ENCODE measurements at places on chromosomes 5 and 9. TPM values are rescaled to one million over a fixed set of nuclear protein-coding genes. Genes with fewer than 3 reads are reported as not detected.

GRCh38 chr5:128491291-128491690 lies 46.8 kb downstream of the FBN2 start:
- DNase-seq, result no peak
- H3K27ac ChIP-seq, result no peak overlapping the region
- no peaks in the 10 kb centered on the region for H3K27me3 ChIP-seq
- no peak overlapping the region for H3K4me3 ChIP-seq

BTNL3 gene
- not detected for total RNA-seq

MOB3B gene
- 68.2 TPM for total RNA-seq

TAF11L2 gene
- not detected for total RNA-seq

- no peak for DNase-seq
- peak overlapping the region; percentile 12 for H3K27ac ChIP-seq
- H3K36me3 ChIP-seq, result no peaks in the 10 kb centered on the region
- H3K4me3 ChIP-seq, result no peak overlapping the region
These were observed 22.1 kb downstream of the LCP2 start for GRCh38 chr5:170275376-170275994.

DNA sequence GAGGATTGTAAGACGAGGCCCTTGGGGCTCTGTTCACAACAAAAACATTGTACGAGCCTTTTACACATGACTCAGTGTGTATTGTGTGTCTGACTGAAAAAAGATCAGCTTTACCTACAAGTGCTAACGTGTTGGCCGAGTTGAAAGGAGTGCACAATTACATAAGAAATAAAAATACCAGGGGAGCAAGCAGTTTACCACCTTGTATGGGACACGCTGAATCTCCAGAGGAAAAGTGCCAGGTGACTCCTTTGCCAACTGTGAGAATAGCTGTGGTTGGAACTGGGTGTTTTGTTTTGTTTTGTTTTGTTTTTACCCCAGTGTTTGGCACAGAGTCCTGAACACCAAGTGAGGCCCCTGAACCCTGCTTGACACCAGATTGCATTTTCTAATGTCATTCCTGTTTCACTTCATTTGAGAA lies 32.8 kb upstream of the ZSWIM6 start:
- no peaks in the 10 kb centered on the region for H3K36me3 ChIP-seq
- no peak overlapping the region for H3K4me3 ChIP-seq
- peaks cover 4% of the 10 kb centered on the region for H3K4me1 ChIP-seq
- DNase-seq, result no peak
- H3K27ac ChIP-seq, result no peak overlapping the region

DNA sequence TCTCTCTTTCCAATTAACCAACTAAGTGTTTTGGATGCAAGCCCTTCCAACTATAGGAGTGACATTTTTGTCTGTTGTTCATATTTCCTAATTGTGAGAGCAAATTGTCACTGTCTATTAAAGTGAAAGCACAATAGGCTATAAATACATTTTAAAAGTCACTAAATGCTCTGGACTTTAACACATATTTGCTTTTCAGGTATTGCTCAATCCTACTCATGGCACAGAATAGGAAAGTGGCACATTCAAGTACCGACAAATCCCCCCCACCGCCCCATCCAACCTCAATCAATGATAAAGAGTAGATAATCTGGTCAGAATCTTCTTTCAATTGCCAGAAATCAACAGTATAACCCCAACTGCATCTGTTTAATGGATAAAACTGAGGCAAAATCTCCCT lies 419.8 kb downstream of the PLK2 start:
- DNase-seq, result no peak
- H3K27me3 ChIP-seq, result no peaks in the 10 kb centered on the region
- no peak overlapping the region for H3K4me3 ChIP-seq

DNA sequence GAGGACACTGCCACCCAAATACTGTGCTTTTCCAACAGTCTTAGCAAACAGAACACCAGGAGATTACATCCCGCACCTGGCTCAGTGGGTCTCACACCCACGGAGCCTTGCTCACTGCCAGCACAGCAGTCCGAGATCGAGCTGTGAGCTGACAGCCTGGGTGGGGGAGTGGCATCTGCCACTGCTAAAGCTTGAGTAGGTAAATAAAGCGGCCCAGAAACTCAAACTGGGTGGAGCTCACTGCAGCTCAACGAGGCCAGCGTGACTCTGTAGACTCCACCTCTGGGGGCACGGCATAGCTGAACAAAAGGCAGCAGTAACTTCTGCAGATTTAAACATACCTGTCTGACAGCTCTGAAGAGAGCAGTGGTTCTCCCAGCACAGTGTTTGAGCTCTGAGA lies 28.8 kb downstream of the EPB41L4A start:
- no peaks in the 10 kb centered on the region for H3K36me3 ChIP-seq
- H3K4me1 ChIP-seq, result no peaks in the 10 kb centered on the region
- no peaks in the 10 kb centered on the region for H3K27me3 ChIP-seq
- H3K4me3 ChIP-seq, result no peak overlapping the region
- no peak overlapping the region for H3K27ac ChIP-seq

DNA sequence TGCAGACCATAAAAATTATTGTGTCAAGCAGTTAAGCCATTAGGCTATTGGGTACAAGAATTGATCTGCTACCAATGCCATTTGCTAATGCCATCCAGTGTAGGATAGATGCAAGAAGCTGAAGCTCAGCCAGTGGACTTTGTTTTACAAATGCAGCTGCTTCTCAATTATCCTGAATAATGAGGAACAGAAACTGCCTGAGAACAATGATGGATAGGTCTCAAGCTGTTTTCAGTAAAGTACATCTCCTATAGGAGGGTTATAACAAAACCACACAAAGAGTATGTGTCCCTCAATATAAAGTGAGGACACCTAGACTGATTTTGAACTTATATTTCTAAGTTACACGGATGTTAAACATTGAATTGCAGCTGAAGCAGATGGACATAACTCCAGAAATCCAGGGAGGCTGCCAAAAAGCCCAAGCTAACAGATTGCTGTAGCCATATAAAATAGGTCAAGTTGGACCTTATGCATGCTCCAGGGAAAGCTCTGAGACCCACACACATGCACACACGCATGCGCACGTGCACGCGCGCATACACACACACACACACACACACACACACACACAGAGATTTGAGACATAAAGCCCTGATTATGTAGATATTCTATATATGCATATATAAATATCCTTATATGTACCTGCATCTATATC lies 482.7 kb upstream of the CD180 start:
- no peak overlapping the region for H3K27ac ChIP-seq
- no peaks in the 10 kb centered on the region for H3K27me3 ChIP-seq
- no peak for DNase-seq
- H3K4me3 ChIP-seq, result no peak overlapping the region
- H3K4me1 ChIP-seq, result no peaks in the 10 kb centered on the region

DNA sequence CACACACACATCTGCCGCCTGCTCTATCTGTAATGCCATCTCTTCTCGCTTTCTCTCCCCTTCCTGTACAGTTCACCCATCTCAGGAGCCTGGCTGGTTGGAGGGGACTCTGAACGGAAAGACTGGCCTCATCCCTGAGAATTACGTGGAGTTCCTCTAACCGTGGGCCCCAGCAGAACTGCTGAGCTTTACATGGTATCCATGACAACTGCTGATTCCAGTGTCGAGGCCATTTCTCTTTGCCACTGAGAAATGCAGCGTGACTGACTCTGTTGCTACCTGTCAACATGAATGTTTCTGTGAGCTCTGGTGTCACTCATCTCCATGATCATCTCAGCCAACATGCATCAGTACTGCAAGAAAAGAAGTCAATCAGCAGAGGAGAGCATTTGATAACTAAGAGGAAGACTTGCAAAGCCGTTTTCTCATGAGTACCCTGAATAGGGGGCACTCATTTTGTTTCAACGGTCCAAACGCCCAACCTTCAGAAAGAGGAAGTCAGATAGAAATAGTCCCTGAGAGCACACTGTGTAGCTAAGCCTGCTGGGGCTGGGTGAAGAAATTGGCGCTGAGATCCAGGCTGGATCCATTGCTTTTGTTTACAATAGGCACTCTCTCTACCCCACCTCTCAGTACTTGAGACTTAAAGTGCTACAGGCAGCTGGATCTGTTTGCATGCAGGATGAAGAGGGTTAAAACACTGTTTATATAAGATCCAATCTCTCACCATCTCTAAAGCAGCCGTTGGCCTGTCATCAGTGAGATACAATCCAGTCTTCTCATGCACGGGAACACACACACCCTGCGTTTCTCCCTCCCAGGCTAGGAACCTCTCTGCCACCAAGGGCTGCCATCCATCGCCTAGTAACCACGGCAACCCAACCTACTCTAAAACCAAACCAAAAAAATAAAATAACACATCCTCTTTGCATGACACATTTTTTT lies 180.9 kb downstream of the NR3C1 start:
- no peaks in the 10 kb centered on the region for H3K36me3 ChIP-seq
- H3K4me1 ChIP-seq, result no peaks in the 10 kb centered on the region

GRCh38 chr9:96646081-96646991 lies 8.8 kb downstream of the PRXL2C start:
- DNase-seq, result no peak
- H3K36me3 ChIP-seq, result no peaks in the 10 kb centered on the region
- H3K4me3 ChIP-seq, result no peak overlapping the region

- H3K27ac ChIP-seq, result peak overlapping the region; percentile 99
- no peaks in the 10 kb centered on the region for H3K36me3 ChIP-seq
- no peak overlapping the region for H3K4me3 ChIP-seq
- no peaks in the 10 kb centered on the region for H3K27me3 ChIP-seq
- H3K4me1 ChIP-seq, result peaks cover 40% of the 10 kb centered on the region
- DNase-seq, result peak; percentile 35
These were observed 1.6 kb upstream of the MGAT1 start for GRCh38 chr5:180804129-180804618.

PANK3 gene
- 59.1 TPM for total RNA-seq

CA9 gene
- 2.2 TPM for total RNA-seq

TMOD1 gene
- 75.7 TPM for total RNA-seq

MYOZ3 gene
- 1.2 TPM for total RNA-seq

DNA sequence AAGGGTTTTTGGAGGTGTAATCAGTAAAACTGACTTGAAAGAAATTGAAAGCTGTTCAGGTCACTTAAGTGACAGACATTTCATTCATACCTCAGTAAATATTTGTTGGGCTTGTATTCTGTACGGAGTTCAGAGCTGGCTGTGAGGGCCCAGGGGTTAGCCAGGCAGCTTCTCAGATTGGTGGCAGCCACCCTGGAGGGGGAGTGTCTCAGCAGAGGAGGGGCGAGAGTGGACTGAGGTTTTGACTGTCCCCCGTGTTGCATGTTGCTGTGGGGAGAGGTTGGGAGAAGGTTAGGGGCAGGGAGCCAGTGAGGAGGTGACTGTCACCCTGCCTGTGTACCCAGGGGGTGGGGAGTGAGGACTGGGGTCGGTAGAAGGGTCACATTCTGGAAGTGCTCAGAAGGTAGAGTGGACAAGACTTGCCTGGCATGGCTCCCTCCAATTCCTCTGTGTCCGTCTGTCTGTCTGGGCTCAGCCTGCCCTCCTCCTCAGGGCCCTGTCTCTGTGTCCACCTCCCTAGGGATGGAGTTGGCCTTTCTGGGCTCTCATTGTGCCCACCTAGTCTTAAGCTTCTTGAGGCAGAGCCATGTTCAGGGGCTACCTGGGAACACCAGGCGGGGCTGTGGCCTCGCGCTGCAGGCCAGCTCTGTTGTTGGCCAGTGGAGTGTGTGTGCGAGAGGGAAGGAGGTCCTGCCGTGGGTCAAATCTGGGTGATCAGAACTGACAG lies 4.4 kb downstream of the PHF2 start:
- H3K27me3 ChIP-seq, result no peaks in the 10 kb centered on the region
- no peak overlapping the region for H3K4me3 ChIP-seq
- no peak overlapping the region for H3K27ac ChIP-seq
- H3K36me3 ChIP-seq, result no peaks in the 10 kb centered on the region

DNA sequence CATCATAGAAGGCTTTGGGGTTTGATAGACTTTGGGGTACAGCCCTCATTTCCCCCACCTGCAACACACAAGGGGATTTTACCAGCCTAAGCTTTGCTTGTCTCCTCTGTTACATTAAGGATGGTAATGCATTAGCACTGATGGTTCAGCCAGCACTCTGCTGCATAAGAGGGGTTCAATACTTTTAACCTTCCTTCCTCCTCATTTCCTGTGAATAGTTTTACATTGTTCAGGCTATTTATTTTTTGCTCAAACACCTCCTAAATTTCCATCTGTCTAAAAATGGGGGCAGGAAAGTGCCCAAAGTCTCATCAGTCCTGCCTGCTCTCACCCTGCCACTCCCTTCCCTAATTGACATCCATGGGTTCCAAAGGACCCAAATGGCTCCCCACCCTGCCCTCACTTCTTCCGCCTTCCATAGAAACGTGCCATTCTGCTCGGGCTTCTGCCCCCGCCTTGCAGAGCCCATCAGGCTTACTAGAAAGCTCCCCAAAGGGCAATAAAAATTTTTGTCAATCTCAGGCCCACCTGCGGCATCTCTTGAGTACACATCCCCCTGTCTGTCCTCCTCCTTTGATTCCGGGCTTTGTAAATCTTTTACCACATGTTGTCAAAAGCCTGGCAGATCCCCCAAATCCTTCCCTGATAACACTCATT lies 239.5 kb upstream of the SLC24A2 start:
- H3K4me3 ChIP-seq, result no peak overlapping the region
- DNase-seq, result no peak
- no peaks in the 10 kb centered on the region for H3K27me3 ChIP-seq
- H3K27ac ChIP-seq, result no peak overlapping the region

- no peak for DNase-seq
- no peaks in the 10 kb centered on the region for H3K27me3 ChIP-seq
- no peaks in the 10 kb centered on the region for H3K4me1 ChIP-seq
- no peaks in the 10 kb centered on the region for H3K36me3 ChIP-seq
These were observed 249.1 kb downstream of the ENC1 start for GRCh38 chr5:74391410-74391809.

DNA sequence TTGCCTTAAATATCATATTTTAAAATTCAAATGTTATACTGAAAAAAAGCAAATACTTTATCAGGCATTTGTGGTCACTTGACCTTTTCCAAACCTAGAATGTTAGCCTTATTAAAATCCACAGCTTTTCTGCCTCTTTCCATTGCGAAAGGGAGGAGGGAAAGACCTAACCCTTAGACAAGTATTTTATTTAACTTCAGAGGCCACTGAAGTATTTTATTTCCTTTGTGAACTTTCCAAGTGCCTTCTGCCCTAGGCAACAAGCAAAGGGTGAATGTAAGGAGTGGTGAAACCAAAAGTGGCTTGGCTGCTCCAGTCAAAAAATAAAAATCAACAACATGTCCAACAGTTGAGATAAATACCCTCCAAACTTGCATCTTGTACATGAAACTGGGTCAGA lies 376.1 kb downstream of the EFNA5 start:
- DNase-seq, result no peak
- peaks cover 3% of the 10 kb centered on the region for H3K4me1 ChIP-seq
- H3K36me3 ChIP-seq, result no peaks in the 10 kb centered on the region

Data from ovary (tissue), 10 donors.